Esophagus squamous epithelium (tissue), 5 donors: ENCODE measurements at places on chromosomes 6 and 20. TPM values are rescaled to one million over a fixed set of nuclear protein-coding genes. Genes with fewer than 3 reads are reported as not detected.

DNA sequence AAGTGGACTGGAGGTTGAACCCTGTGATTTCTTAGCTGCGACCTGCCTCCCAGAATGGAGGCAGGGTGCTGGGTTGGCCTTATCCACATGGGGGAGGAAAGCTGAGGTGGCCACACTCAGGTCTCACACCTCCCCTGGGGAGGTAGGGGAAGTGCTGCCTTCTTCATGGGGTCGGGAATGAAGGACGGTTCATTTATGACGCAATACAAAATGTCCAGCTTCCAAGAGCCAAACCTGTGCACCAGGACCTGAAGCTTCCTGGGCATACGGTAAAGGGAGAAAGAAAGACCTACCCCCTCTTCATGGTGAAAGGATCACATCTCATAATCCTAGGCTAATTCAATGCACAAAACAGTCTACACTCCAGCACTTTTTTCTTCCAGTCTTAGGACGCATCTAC lies 150.6 kb upstream of the CDYL start:
- DNase-seq, result no peak

Gene SLC35A1
- total RNA-seq, result 8.3 TPM

GRCh38 chr6:129233458-129234134 lies 350.7 kb downstream of the LAMA2 start:
- DNase-seq, result no peak

Gene SPAG4
- total RNA-seq, result 4.2 TPM

Gene PHACTR1
- total RNA-seq, result 7.2 TPM

GRCh38 chr20:35369804-35370203 lies 42.0 kb downstream of the UQCC1 start:
- no peak for DNase-seq

GRCh38 chr6:35698858-35699257 lies 10.1 kb upstream of the FKBP5 start:
- DNase-seq, result no peak

Gene RUNX2
- total RNA-seq, result 2.4 TPM

GRCh38 chr6:131954775-131955107 lies 3.6 kb upstream of the CCN2 start:
- no peak for DNase-seq

GRCh38 chr6:93219447-93219846 lies 199.9 kb downstream of the EPHA7 start:
- no peak for DNase-seq

GRCh38 chr20:42190084-42190483 lies 571.9 kb upstream of the CHD6 start:
- no peak for DNase-seq
